ENCODE measurements at places on chromosomes 16 and 17. TPM values are rescaled to one million over a fixed set of nuclear protein-coding genes. Genes with fewer than 3 reads are reported as not detected.

The CBFA2T3 gene
- 1.4 TPM for total RNA-seq

The NEUROD2 gene
- not detected for total RNA-seq

The TM4SF5 gene
- 20.1 TPM for total RNA-seq

The KRT24 gene
- total RNA-seq = not detected

The HSD17B1 gene
- total RNA-seq = 0.67 TPM

The ALOX15B gene
- 0.92 TPM for total RNA-seq

The CES1 gene
- 8.4 TPM for total RNA-seq

The TNFRSF13B gene
- 0.17 TPM for total RNA-seq

The ZC3H7A gene
- total RNA-seq = 37.7 TPM

The C17orf113 gene
- 0.17 TPM for total RNA-seq

The GAS2L2 gene
- total RNA-seq = not detected

The KRT20 gene
- total RNA-seq = not detected

The RNF222 gene
- total RNA-seq = not detected

The ITPRIPL2 gene
- total RNA-seq = 14.3 TPM

The KCNJ2 gene
- 2.7 TPM for total RNA-seq

The SGSM2 gene
- 12.4 TPM for total RNA-seq

The TBC1D3I gene
- total RNA-seq = not detected

The CA7 gene
- not detected for total RNA-seq

The GPR139 gene
- total RNA-seq = not detected
